H1 (cell line): ENCODE measurements at places on chromosomes 4 and X. TPM values are rescaled to one million over a fixed set of nuclear protein-coding genes. Genes with fewer than 3 reads are reported as not detected.

DNA sequence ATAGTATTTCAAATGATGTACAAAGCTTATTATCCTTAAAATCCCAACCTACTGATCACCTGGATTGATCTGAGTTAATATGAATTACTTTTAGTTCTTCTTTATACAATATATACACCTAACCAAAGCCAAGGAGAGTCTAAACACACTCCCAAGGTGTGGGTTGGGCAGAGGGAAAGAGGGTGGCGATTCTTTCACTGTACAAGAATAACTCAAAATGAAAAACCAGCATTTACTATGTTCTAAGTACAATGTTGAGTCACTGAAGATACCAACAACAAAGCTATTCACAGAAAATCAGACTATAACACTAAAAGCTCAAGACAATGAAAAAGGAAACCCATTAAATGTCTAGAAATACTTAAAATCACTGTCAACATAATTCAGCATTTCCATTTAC lies 46.6 kb downstream of the ANKRD17 start:
- DNase-seq, result no peak
- H3K4me3 ChIP-seq, result no peak overlapping the region
- H3K27ac ChIP-seq, result no peak overlapping the region
- no peaks in the 10 kb centered on the region for H3K27me3 ChIP-seq
- no peaks in the 10 kb centered on the region for H3K4me1 ChIP-seq

DNA sequence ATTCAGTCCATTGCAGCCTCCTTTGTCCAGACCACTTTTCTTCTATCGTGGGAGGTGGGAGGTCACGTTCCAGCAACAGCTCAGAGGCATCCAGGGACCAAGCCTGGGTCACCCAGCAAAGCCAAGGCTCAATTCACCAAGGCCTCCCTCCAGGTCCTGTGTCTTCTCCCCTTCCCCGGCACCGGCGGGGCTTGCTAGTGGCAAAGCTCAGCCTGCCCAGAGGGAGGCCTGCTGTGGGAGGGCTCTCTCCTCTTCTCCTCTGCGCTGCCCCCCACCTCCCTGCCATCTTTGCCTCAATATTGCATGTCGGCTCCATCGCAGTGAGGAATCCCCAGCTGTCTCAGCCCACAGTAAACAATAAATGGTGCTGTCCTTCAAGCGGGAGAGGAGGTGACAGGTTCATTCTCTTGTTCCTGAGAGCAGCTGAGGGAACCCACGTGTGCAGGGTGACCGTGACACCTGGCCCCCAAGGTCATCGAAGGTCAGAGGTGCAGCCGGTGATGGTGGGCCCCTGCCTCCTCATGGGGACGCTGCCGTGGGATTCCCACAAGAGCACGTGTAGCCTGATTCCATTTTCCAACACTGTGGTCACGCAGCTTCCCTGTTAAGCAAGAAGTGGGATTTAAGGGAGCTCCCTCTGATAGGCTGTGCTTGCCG lies 111.5 kb upstream of the PSAPL1 start:
- H3K36me3 ChIP-seq, result no peaks in the 10 kb centered on the region
- no peaks in the 10 kb centered on the region for H3K4me1 ChIP-seq
- no peak for DNase-seq
- H3K27me3 ChIP-seq, result no peaks in the 10 kb centered on the region

GRCh38 chrX:32126997-32127396 lies 1055.2 kb upstream of the FTHL17 start:
- no peak overlapping the region for H3K27ac ChIP-seq
- no peak for DNase-seq
- H3K4me1 ChIP-seq, result no peaks in the 10 kb centered on the region
- H3K36me3 ChIP-seq, result no peaks in the 10 kb centered on the region

Gene SRPK3
- not detected in 2 replicates for total RNA-seq

DNA sequence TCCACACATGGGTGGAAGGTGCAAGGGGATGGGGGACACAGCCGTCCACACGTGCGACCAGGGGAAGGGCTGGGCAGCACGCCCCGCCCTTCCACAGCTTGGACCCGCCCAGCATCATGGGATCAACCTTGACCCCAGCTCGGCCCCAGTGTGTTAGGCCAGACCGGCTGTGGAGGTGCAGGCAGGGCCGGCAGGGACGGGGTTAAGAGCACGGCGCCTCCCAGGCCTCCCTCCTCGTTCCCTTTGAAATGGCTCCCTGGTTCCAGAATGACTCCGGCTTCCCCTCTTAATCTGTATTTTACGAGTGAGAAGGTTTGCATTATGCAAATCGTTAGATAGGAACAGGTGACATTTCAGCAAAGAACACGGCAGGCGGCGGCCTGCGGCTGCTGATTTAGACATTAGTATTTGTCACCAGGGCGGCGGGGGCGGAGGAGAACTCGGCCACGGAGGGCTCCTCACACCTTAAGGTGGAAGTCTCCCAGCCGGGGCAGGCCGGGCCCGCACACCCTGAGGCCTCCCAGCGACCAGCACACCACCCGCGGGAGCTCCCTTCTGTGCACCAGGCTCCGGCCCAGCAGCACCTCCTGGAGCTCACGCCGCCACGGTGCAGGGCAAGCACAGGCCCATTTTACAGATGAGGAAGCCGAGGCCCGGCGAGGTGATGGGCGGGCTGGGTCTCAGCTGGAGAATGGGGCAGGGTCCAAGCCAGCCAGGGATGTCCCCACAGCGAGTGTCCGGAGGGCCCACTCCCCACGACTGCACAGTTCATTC lies 116.1 kb downstream of the FAM53A start:
- H3K4me1 ChIP-seq, result peaks cover 34% of the 10 kb centered on the region
- no peaks in the 10 kb centered on the region for H3K36me3 ChIP-seq
- H3K4me3 ChIP-seq, result no peak overlapping the region
- DNase-seq, result no peak
- no peak overlapping the region for H3K27ac ChIP-seq
- H3K27me3 ChIP-seq, result no peaks in the 10 kb centered on the region

Gene DCHS2
- total RNA-seq, result 1.8 and 2.6 TPM in 2 replicates

DNA sequence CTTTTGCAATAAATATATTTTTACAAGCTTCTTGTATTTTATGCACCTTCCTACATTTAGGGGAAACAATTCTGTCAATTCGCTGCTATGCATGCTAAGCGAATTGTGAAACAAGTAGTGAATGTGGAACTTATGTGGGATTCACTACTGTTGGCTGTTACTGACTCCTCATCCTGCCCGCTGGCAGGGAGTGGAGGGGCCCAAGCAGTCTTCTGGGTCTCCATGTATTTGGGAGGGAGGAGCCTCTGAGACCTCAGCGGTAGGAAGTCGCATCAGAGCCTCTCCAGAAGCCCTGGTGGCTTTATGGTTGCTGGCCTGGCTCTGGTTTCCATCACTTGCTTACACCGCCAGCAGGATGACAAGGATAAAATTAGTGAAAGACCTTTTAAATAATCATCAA lies 3.7 kb upstream of the SETD7 start:
- peaks cover 9% of the 10 kb centered on the region for H3K4me1 ChIP-seq
- no peak overlapping the region for H3K27ac ChIP-seq
- H3K36me3 ChIP-seq, result no peaks in the 10 kb centered on the region
- H3K27me3 ChIP-seq, result peaks cover 44% of the 10 kb centered on the region
- H3K4me3 ChIP-seq, result no peak overlapping the region

DNA sequence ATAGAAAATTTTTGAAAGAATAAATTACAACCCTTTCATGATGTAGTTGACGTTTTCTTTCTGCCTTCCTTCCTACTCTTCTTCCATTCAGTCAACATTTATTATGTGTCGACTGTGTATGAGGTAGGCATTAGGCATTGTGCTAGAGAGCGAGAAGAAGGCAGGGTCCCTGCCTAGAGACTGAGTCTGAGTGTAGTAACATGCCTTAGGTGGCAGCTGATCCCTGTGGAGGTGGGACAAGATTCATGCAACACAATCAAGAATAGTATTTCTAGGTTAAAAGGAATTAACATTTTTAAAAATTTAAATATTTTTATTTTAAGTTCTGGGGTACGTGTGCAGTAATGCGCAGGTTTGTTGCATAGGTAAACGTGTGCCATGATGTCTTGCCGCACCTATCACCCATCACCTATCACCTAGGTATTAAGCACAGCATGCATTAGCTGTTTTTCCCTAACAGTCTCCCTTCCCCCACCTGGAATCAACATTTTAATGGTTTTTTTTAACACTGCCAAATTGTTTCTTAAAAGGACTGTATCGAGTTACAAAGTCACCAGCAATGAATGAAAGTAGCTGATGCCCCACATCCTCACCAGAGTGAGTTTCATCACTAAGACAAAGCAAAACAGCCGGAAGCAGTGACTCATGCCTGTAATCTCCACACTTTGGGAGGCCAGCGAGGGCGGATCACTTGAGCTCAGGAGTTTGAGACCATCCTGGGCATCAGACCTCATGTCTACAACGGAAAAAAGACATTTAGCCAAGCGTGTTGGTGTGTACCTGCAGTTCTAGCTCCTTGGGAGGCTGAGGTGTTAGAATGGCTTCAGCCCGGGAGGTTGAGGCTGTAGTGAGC lies 84.0 kb downstream of the WWC2 start:
- peak overlapping the region; percentile 31 for H3K4me3 ChIP-seq
- H3K27ac ChIP-seq, result peak overlapping the region; percentile 90
- H3K4me1 ChIP-seq, result peaks cover 5% of the 10 kb centered on the region
- no peaks in the 10 kb centered on the region for H3K27me3 ChIP-seq
- DNase-seq, result peak; percentile 89

Gene NDP
- 0.29 and 0.82 TPM in 2 replicates for total RNA-seq

DNA sequence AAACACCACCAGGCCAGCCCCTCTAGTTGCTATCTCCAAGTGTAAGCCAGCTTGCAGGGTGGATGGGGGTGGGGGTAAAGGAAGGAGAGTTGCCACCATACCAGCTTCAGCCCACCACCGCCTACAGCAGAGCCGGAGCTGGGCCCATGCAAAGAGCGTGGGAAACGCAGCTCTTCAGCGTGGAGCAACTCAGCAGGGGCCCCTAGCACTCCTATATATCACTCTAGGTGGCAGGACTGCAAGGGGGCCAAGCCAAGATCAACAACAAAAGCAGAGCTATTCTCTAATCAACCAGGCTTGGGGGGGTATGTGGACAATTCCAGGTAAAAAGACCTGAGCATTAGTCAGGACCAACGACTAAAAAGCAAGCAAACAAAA lies 35.5 kb upstream of the IQSEC2 start:
- no peak for DNase-seq
- H3K4me1 ChIP-seq, result peaks cover 5% of the 10 kb centered on the region
- H3K27me3 ChIP-seq, result peaks cover 3% of the 10 kb centered on the region; the same call in 1 of the 2 replicates
- H3K4me3 ChIP-seq, result no peak overlapping the region
- no peak overlapping the region for H3K27ac ChIP-seq

Gene DCLK2
- total RNA-seq, result 0.27 and 0.37 TPM in 2 replicates

Gene MAMLD1
- total RNA-seq, result 0.09 and 0.11 TPM in 2 replicates

Gene PABPC1L2A
- 0.32 and 0.73 TPM in 2 replicates for total RNA-seq

DNA sequence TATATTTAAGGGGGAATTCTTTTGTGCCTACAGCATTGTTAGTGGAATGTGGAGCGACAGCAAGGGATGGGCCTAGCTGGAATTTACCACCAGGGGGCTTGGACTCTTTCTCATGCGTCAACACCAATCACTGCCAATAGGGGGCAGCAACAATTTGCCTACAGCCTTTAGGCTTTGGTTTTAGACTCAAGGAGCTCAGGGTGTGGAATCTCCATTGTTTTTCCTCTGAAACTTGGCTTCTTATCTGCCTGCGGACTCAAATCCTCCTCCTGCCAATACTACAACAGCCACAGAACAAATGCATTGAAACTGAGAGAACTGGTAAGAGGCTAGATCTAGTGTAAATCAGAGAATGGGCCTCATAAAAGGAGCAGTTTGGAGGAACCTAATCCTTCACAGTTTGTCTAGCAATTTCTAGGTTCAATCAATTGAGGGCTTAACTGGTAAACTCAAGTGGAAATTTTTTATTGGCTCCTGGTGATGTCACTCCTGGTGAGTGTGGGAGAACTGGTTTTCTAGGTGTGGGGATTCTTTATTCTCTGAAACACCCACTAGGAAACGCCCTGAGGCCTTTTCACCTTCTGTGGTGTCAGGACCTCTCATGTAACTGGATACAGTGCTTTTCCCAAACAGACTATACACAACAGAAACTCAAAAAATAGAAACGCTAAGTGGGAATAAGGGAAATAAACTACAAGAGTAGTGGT lies 27.9 kb upstream of the TMSB4X start:
- DNase-seq, result peak; percentile 54
- H3K27me3 ChIP-seq, result no peaks in the 10 kb centered on the region
- no peak overlapping the region for H3K4me3 ChIP-seq

- DNase-seq, result no peak
- H3K27ac ChIP-seq, result no peak overlapping the region
- H3K4me3 ChIP-seq, result no peak overlapping the region
These were observed 126.6 kb upstream of the ACSL4 start for GRCh38 chrX:109859651-109860050.

DNA sequence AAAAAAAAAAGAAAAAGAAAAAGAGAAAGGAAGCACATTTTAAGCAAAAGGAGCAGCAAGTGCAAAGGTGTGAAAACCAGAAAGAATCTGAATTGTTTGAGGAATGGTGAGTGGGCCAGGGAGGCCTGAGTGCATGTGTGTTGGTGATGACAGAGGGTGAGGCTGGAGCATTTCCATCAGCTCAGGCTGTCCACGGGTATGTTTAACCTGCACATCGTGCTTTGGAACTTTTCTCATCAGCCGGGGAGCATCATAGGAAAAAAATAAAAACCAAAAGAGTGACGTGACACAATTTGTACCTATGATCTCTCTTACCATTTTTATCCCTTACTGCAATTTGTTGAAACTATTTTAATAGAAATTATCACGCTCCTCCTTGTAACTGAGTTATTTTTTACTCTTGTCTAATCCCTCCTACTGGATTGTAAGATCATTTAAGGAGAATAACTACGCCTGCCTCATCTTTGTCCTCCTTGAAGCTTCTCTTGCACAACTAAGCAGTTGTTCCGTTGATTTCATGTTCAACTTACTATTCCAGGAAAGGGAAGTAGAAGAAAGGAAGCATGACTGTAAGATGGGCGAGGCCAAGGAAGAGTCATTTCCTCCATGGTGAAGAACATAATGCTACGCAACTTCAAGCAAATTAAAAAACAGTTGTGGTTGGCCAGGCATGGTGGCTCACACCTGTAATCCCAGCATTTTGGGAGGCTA lies 7.0 kb downstream of the PALLD start:
- H3K27me3 ChIP-seq, result no peaks in the 10 kb centered on the region
- H3K4me3 ChIP-seq, result no peak overlapping the region
- DNase-seq, result no peak

Gene BEX4
- total RNA-seq, result 45.1 TPM in 2 replicates

Gene RAB9B
- total RNA-seq, result 0.46 and 0.56 TPM in 2 replicates

DNA sequence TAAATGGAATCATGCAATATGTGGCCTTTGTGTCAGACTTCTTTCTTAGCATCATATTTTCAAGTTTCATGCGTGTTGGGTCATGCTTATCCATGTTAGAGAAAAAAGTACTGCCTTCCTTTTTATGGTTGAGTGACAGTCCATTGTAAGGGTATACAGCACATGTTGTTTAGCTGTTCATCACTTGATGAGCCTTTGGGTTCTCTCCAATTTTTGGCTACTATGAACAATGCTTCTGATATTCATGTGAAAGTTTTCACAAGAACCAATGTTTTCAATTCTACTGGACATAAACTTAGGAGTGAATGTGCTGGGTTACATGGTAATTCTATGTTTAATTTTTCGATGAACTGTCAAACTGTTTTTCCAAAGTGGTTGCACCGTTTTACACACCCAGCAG lies 28.1 kb upstream of the LNX1 start:
- no peak overlapping the region for H3K4me3 ChIP-seq
- no peak overlapping the region for H3K27ac ChIP-seq
- H3K4me1 ChIP-seq, result no peaks in the 10 kb centered on the region
- H3K27me3 ChIP-seq, result no peaks in the 10 kb centered on the region
- no peaks in the 10 kb centered on the region for H3K36me3 ChIP-seq

GRCh38 chr4:24453951-24454350 lies 130.4 kb downstream of the DHX15 start:
- H3K27me3 ChIP-seq, result no peaks in the 10 kb centered on the region
- H3K27ac ChIP-seq, result no peak overlapping the region
- H3K36me3 ChIP-seq, result no peaks in the 10 kb centered on the region
- DNase-seq, result no peak

- DNase-seq, result no peak
- H3K4me1 ChIP-seq, result peaks cover 16% of the 10 kb centered on the region
- no peaks in the 10 kb centered on the region for H3K36me3 ChIP-seq
- peaks cover 71% of the 10 kb centered on the region for H3K27me3 ChIP-seq
These were observed 672 bp downstream of the LONRF3 start for GRCh38 chrX:118974908-118975671.
